Breast epithelium (tissue), 4 donors: ENCODE measurements at places on chromosomes 1 and 21. TPM values are rescaled to one million over a fixed set of nuclear protein-coding genes. Genes with fewer than 3 reads are reported as not detected.

- no peak for DNase-seq
These were observed 19.9 kb downstream of the PLA2G4A start for GRCh38 chr1:186848509-186849130.

GRCh38 chr1:81600878-81601622, 199.7 kb upstream of the ADGRL2 start:
- no peak for DNase-seq

DNA sequence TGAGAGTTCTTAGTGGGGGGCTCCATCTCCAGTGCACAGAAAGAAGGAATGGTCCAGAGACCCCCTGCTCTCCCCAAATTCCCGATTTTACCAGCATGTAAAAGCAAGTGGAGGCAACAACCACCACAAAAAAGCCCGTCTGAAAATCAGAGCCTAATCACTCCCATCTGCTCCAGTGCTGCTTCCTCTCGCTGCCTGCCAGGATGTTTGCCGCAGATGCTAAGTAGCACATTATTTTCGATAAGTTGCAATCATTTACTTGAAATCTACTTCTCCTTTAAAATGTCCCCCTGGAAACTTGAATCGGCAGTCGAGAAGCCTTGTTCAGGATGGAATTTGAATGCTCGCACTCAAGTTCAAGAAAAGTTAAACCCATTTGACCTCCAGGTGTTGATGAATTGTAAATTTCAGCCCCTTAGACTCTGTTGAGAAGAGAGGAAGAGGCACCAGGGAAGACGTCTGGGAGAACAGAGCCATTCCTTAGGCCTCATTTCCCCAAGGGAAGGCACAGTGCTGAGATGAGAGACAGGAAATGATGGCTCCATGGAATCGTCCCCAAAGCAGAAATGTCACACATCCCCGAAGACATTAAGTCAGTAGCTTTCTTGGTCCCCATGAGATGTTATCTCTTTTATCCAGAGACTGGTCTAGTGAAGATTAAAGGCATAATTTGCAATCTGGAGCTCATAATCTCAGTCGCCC, 221.3 kb downstream of the PBX1 start:
- DNase-seq: no peak

DNA sequence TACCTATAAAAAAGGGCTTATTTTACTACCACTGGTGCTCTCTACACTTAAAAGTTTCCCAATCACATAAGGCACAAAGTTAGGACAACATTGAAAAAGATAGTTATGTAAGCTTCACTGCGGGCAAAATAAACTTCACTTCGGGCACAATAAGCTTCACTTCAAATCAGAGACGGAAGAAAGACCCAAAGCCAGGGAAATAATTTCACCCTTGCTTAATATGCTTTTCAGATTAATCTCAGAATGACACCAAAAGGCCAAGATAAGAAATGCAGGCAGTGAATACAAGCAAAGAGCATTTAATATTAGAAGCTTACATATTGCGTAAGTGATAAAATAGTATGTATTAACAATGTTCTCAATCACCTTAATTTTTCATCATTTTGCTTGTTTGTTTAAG, 444.2 kb downstream of the SETD4 start:
- no peak for DNase-seq

The SLC44A5 gene
- total RNA-seq: 3.5 TPM

DNA sequence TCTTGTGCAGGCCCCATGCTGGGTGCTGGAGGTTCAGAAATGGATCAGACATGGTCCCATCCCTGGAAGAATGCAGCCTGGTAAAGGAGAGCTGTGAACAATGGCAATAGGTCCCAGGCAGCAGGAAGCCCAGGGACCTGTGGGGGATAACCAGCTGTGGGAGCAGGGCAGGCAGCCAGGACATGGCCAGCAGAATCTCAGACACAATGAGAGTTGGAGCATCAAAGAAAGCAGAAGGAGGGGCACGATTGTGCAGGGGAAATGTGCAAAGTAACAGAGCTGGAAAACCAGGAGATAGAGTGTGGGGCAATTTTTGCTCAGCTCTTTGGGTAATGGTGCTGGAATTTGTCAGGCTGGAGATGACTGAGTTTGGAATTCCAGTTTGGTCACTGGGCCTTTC, 44.3 kb downstream of the C8B start:
- DNase-seq: no peak

The HSPA6 gene
- total RNA-seq: 17.1 TPM

- DNase-seq: no peak
These were observed 23.1 kb upstream of the IGSF5 start for GRCh38 chr21:39721885-39722284.

GRCh38 chr1:156767879-156768604, 707 bp downstream of the PRCC start:
- DNase-seq: peak; percentile 28

The SYPL2 gene
- 1.4 TPM for total RNA-seq

DNA sequence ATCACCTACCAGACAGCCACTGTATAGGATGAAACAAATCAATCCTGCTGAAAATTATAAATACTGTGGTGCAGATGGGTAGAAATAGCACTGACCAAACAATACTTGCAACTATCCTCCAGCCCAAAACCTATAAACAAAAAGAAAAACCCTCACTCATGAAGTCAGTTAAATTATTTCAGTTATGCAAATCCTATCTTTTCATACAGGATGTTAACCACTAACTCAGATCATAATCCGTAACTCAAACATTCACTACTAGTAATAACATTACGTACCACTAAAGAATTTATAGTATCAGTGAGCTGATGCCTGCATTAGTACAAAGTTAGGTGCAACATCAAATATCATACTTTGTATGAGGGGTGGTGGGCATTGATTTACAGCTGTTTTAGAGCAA, 2.6 kb downstream of the NDC1 start:
- DNase-seq: no peak

GRCh38 chr1:5670590-5671350, 321.5 kb downstream of the NPHP4 start:
- DNase-seq: peak; percentile 31

DNA sequence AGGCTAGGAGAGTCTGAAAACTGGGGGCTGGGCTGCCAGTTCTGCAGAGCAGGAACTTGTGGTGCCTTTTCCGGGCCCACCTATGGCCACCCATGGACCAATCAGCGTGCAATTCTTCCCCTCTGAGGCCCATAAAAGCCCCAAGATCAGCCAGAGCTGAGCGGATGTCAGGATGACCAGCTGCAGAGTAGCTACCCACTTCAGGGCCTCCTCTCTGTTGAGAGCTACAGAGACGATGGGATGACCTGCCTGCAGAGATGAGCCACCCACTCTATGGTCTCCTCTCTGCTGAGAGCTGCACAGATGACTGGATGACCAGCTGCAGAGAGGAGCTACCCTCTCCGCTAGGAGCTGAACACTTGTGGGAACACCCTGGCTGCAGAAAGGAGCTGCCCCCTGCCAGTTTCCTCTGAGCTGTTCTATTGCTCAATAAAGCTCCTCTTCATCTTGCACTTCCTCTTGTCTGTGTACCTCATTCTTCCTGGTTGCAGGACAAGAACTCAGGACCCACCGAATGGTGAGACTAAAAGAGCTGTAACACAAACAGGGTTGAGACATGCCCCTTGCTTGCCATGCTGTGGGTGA, 12.8 kb upstream of the AADACL4 start:
- DNase-seq: no peak

The GMEB1 gene
- total RNA-seq: 9.8 TPM

GRCh38 chr1:207002724-207003146, 29.8 kb downstream of the C1orf116 start:
- DNase-seq: peak; percentile 82
